ENCODE measurements at places on chromosomes 3 and 15. TPM values are rescaled to one million over a fixed set of nuclear protein-coding genes. Genes with fewer than 3 reads are reported as not detected.

SAMMSON gene
- not detected for total RNA-seq

IGSF10 gene
- total RNA-seq = 0.05 TPM

C15orf39 gene
- total RNA-seq = 128 TPM

BMF gene
- 35.7 TPM for total RNA-seq

DLL4 gene
- not detected for total RNA-seq

C3orf80 gene
- total RNA-seq = not detected

DNAH12 gene
- total RNA-seq = 0.19 TPM

DPPA4 gene
- total RNA-seq = 0.40 TPM

HTR3E gene
- total RNA-seq = not detected

DNA sequence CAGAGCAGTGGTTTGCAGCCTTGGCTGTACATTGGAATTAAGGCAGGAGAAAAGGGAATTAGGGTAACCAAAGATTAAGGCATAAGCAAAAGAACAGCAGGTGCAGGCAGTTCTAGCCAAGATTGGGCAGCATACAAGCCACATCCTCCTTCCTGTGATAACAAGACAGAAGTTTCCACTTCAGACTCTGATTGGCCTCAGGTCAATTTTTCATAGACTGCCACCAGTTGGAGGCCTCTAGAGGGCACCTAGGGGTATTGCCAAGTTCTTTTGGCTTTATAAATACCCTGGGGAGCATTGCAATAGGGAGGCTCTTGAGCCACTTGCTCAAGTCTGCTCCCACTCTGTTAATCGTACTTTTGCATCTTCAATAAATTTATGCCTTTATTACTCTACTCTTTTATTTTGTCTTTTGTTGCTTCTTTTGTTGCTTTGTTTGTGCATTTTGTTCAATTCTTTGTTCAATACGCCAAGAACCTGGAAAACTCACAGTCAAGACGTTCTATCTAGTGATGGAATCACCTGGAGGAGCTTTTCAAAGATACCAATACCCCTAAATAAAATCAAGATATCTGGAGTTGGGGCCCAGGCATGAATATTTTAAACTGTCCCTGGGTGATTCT, 32.2 kb upstream of the FMN1 start:
- peak; percentile 52 for DNase-seq
- no peaks in the 10 kb centered on the region for H3K27me3 ChIP-seq
- H3K27ac ChIP-seq = no peak overlapping the region
- no peaks in the 10 kb centered on the region for H3K36me3 ChIP-seq
- no peak overlapping the region for H3K4me3 ChIP-seq
- H3K4me1 ChIP-seq = no peaks in the 10 kb centered on the region

DNA sequence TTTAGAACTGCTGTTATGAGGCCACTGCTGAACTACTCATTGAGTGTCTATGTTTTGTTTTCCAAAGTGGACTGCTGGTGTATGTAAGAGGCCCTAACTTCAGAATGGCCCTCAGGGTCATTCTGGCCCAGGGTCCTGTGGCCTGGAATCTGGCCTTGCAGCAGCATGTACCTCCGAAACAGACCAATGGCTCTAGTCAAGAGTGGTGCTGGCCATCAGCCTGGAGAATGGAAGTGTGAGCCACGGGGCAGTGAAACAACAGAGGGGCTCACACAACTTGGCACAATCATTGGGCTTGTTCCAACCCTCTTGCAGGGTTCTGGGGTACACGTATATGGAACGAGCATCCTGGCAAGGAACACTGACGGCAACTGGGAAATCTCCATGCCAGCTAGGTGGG, 40.5 kb downstream of the SCN5A start:
- no peak overlapping the region for H3K4me3 ChIP-seq
- no peak for DNase-seq

DNA sequence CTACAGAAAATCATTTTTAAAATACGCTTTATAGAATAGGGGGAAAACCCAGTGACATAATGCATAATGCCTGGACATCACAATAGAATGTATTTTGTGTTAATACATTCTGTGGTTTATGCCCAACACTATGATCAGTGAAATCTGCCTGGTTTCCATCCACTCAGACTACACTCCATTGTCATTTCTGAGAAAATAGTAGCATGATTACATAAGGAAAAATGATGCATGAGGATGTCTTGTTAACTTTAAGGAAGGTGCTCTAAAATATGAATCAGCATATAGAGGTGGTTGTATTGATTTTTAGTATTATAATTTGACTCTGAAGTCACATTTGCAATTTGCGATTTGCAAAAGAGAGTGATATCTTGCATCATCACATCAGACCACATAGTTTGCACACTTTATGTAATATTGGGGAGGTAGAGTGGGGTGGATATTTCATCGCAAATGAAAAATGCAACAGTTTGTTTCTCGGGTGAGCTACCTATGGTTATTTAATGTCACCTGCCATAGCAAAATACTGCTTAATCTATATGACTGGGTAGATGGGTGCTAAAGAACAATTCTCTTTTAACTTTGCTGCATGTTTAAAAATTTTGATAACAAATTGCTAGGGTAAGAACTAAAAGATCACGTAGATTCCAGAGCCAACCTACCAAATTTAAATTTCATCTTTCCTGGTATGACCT, 403.9 kb downstream of the IL5RA start:
- no peak for DNase-seq
- H3K36me3 ChIP-seq = no peaks in the 10 kb centered on the region
- no peaks in the 10 kb centered on the region for H3K4me1 ChIP-seq
- no peak overlapping the region for H3K27ac ChIP-seq

GRCh38 chr15:52924630-52925029, 134.5 kb upstream of the ONECUT1 start:
- no peak overlapping the region for H3K4me3 ChIP-seq
- H3K27ac ChIP-seq = no peak overlapping the region
- DNase-seq = no peak
- H3K27me3 ChIP-seq = no peaks in the 10 kb centered on the region

Data from GM12878 (cell line).